Muscle of back (tissue), 13 donors: ENCODE measurements at places on chromosomes 2 and 18.

DNA sequence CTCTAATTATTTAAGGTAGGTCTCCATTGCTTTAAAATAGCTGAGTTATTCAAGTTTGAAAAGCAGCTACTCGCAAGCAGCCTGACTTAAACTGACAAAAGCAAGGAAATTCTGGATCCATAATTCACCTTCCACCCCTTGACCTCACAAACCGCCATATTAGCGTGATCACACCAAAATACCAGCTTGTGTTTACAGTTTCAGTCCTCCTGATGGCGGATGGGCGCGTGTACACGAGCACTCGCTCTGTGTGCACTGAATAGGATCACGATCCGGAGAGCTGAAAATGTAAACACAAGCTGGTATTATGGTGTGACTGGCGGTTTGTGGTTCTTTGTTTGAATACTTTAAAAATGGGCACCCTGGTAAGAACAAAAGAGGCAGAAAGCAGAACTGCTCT is 42.4 kb upstream of the PSMD14 start:
- DNase-seq = no peak

DNA sequence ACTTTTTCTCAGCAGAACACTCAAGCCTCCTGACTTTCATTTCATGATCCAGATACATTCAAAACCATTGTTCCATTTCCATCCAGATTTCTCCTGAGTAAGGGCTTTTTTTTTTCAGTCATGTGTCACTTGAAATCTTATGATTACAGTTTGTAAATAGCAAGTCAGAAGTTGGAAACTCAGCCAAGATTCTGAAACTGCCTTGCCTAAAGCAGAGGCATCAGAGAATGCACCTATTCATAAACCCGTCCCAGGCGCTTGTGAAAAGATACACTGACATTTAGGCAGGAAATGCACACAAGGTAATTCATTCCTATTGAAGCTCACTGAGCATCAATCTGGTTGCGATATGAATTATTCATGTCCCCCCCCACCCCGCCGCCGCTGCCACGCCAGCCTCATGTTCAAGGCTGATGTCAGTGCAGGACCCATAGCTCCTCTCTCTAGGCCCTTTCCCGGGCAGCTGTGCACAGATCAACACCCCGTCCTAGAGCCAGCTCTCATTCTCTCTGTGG is 30.4 kb upstream of the MGAT4A start:
- DNase-seq = no peak

GRCh38 chr2:1550658-1551316 is 137.5 kb downstream of the TPO start:
- DNase-seq = peak; percentile 69

DNA sequence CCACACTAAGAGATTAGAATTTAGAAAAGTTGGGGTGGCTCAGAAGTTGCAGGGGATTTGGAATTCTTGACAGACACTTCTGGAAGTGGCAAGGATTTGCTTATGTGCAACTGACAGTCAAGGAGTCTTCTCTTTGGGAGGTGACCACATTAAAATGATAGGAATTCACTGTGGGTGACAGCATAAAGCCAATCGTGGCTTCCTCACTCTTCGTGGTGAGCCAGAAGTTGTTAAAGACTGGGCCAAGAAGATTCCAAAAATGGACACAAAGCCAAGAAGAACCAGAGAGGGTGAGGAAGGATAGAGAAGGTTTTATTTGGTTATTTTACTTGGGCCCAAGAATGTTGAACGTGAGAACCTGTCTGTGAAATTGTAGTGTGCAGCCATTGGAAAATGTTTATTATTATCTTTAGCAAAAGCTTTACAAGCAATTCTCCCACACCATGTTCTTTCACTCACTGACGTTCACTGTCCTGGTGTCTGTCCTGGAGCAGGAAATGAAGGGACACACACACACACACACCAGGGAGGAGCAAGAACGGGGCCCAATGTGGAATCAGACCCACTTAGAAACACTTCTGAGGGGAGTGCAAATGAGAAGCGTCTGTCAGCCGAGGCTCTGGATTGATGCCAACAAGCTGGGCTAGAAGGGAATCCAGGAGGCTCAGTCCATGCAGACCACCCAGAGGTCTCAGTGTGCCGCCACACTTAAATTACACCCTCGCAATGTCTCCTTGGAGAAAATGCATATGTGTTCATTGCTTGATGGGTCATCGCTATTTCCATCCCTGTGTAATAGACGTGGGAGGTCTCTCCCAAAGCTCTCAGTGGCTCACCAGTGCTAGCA is 37.2 kb downstream of the STEAP3 start:
- peak; percentile 60 for DNase-seq

GRCh38 chr2:241031436-241032165 is 33.2 kb downstream of the SNED1 start:
- no peak for DNase-seq

- peak; percentile 62 for DNase-seq
These were observed 72.8 kb downstream of the ZNF521 start for GRCh38 chr18:25279133-25279532.

GRCh38 chr18:9869715-9870430 is 15.9 kb upstream of the TXNDC2 start:
- no peak for DNase-seq

DNA sequence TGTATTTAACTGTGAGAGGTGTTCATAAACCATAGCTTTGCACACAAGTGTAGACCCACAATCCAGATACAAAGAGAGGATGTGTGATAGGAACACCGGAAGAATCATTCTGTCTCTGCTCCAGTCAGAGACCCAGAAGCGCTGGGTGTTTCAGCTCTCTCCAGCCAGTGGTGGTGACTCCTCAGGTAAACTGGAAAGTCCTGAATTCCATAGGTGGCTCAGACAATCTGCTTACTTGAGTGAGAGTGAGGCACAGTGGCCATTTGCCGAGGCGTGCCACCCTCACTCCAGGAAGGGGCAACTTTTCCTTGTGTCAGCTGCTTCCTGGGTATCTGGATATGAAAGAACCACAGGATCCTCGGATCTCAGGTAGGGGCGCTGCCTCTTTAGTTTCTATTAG is 171.5 kb downstream of the KCNS3 start:
- DNase-seq = no peak

GRCh38 chr2:239751679-239752355 is 273.3 kb downstream of the NDUFA10 start:
- DNase-seq = peak; percentile 53
